Endothelial cell (in vitro differentiated cells): ENCODE measurements at places on chromosomes 3 and 15.

GRCh38 chr3:162421721-162422120 lies 925.1 kb downstream of the OTOL1 start:
- DNase-seq, result no peak

DNA sequence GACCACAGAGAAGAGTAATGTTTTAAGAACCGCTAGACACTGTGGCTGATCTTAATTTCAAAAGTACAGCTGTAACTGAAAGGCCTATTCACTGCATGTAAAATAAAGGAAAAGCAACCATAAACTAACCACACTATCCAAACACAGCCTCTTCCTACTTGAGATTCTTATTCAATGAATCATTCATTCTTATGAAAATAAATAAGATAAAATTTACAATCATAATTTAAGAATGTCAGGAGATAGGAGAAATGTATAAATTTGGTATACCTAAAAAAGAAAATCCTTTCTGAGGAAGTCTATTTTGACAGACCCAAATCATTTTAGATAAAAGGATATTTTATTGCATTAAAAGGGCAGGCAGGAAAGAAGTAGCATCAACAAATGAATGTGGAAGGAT lies 533.5 kb upstream of the ZNF385D start:
- DNase-seq, result no peak

DNA sequence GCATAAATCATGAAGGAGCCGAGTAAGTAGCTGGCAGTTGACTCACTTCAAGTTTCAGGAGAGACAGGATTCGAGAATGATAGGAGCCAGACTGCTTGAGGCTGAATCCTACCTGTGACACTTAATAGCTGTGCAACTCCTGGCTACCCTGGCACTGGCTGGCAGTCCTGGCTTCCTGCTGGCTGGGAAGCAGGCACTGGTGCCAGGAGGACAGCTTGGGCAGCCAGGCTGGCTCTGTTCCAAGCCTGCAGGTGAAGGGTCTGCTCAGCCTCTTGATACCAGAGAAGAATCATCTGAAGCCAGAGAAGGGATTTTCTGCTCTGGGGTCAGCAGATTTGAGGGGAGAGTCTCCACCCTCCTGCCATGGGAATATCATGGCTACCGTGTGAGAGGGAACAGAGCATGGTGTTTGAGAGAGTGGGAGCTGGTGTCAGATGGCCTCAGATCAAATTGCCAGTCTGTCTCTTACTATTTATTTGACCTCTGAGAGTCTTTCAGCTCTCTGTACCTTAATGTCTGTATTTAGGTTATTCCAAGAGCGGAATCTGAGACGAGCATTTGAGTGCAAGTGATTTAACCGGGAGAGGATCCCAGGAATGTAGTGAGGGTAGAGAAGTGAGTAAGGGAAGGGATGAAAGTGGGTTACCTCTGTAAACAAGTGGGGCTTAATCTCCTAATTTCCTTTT lies 4.4 kb upstream of the XIRP1 start:
- DNase-seq, result no peak

GRCh38 chr3:71703797-71704196 lies 21.4 kb downstream of the EIF4E3 start:
- DNase-seq, result no peak

DNA sequence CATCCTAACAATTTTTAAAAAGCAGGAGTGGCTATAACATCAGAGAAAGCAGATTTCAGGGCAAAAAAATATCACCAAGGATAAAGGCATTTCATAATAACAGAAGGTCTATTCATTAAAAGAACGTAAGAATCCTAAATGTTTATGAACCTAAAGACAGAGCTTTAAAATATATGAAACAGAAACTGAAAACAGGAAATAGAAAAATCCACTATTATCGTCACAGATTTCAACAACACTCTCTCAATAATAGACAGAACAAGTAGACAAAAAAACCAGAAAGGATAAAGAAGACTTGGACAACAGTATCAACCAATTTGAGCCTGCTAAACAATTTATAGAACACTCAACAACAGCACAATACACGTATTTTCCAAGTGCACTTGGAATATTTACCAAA lies 71.4 kb downstream of the FBXL22 start:
- DNase-seq, result no peak

- no peak for DNase-seq
Measured at GRCh38 chr3:106965307-106965706, 411.9 kb upstream of the CCDC54 start.

GRCh38 chr3:120795959-120796358 lies 53.4 kb downstream of the GTF2E1 start:
- DNase-seq, result no peak

DNA sequence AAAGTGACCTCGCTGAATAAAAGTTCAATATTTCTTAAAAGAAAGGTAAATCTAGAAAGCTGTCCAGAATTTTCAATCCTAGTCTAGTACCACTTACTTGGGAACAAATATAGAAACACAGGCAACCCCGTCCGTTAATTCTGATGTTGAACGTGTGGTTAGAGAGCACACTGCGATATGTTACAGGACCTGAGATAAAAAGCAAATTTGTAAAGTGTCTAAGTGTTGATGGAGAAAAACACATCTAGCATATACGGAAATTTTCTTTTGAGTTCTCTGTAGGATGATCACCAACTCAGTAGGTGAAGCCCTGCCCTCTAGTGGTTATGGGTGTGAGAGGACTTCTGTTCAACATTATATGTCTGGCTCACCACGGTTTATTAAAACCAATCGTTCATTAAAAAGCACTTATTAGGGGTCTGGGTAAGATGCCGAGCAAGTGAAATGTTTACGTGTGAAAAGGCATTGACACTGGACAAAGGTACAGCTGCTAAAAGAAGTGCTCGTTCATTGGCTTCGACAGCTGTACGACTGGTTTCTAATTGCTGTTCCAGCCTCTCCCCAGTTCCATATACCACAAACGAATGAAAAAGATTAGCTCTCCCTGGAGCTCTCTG lies 1.0 kb upstream of the ATP2C1 start:
- DNase-seq, result peak; percentile 59

- no peak for DNase-seq
Measured at GRCh38 chr15:33866101-33866737, 102.1 kb upstream of the CHRM5 start.

GRCh38 chr15:65085990-65086679 lies 9.6 kb downstream of the KBTBD13 start:
- DNase-seq, result peak; percentile 60

DNA sequence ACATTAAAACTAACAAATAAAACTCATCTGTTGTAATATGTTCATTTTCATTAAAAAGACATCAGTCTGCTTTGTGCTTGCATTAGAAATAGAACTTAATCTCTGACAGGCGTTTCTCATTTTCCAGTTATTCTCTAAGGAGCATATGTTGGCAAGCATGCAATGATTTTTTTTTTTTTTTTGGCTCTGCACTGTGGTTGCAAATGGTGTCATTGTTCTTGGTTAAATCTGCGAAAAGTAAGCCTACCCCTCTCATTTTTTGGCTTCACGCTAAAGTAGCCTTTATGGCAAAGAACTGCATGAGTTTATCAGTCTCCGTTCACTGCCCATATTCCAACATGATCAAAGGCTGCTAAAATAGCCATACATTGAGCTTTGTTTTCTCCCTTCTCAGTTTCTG lies 403.2 kb downstream of the MECOM start:
- DNase-seq, result no peak

DNA sequence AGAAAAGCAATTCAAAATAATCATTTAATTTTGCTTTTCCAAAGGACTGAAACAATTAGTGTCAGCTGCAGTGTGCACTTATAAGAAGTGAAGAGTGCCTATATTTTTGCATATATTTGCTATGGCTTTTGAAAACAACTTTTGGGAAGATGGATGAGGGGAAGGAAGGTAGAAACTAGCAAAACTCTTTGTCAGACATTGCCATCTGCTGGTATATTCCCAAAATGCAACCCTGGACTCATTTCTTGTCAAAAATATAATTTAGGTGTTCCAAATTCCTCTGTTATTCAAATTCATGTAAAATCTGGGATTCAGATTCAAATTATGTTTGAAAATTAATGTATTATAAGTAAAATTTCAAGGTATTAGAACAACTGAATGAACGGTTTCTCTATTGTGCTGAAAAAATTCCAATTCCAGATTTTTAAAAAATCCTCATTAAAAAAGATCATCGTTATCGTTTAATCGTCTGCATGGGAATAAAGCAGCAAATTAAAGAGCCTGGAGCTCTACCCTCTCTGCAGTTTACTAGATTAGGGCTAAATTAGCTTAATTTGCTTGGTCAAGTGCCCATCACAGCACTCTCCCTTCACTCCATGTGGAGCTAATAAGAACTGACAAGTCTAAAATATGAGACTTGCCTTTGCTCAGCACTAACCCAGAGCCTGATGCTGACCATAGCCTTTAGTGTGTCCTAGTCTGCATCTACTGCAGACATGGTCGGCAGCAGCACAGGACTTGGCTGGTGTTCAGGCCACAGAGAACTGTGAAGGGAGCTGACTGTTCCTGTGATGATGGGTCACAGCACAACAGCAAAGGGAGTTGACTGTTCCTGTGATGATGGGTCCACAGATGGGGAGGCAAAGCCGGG lies 67.9 kb upstream of the MITF start:
- DNase-seq, result peak; percentile 55

DNA sequence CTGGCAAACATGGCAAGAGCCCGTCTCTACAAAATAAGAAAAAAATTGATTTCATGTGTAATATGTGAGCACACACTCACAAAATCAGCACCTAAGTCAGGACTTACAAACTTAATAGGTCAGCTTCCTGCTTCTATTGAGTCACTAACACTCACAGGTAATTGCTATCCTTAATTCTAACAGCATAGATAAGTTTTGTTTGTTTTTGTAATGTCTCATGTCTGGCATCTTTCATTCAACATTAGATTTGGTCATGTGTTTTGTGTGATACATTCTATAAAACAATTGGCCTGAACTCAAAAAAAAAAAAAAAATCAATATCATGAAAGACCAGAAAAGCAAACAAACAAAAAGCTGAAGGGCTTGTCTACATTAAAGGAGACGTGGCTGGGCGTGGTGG lies 564.7 kb downstream of the AGBL1 start:
- no peak for DNase-seq

DNA sequence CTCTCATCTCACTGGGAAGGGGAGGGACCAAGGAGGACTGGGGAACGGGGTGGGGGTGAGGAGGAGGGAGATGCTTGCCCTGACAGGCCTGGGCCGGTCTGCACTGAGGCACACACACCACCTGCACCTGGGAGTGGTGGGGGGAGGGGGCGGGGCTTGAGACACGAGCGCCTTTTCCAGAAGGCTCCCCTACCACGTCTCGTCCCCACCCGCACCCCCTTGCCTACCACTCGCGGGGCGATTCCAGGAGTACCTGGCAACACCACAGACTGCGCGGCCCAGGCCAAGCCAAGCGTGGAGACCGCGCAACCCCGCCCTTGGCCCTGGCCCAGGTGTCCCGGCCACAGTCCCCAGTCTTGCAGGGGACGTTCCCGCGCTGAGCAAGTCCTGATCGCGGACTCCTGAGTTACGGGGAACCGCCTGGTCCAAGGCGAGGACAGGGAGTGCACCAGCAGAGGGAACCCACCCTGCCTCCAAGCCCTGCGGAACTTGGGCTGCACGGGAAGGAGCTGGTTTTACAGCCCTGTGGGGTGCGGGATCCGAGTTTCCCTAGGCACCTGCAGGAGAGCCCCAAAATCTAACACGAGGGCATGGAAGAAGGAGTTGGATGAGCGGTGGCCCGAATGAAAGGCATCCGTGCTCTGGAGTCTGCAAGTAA lies 68.1 kb upstream of the SH3GL3 start:
- DNase-seq, result no peak

- DNase-seq, result no peak
Measured at GRCh38 chr3:32274306-32274705, 35.8 kb downstream of the CMTM8 start.

DNA sequence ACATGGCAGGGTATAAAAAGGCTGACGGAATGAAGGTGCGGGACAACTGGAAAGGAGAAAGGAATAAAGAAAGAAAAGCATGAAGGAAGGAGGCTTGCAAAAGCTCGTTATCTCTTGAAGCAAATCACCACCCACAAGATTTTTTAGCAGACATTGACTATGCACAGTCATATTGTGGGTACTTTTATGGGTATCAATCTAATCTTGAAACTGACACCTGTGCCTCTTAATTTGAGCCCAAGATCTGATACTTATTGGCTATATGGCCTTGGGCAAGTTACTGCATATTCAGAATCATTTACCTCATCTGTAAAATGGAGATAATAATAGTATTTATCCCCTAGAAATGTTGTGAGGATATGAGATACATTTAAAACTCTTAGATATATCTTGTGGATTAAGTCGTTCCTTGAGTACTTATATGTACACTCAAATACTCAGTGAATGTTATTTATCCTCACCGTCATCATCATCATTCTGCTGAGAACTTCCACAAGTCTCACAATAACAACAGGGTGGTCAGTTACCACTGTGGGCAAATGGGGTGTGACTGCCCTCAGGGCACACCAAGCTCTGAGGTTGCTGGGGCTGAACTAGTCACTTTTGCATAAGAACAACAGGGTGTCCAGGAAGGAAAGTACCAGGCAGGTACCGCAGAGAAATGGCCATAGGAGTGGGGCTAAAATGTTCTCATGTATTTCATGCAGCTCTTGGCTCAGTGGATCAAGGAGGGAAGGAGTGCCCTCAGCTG lies 266.1 kb downstream of the SLC9A9 start:
- no peak for DNase-seq

DNA sequence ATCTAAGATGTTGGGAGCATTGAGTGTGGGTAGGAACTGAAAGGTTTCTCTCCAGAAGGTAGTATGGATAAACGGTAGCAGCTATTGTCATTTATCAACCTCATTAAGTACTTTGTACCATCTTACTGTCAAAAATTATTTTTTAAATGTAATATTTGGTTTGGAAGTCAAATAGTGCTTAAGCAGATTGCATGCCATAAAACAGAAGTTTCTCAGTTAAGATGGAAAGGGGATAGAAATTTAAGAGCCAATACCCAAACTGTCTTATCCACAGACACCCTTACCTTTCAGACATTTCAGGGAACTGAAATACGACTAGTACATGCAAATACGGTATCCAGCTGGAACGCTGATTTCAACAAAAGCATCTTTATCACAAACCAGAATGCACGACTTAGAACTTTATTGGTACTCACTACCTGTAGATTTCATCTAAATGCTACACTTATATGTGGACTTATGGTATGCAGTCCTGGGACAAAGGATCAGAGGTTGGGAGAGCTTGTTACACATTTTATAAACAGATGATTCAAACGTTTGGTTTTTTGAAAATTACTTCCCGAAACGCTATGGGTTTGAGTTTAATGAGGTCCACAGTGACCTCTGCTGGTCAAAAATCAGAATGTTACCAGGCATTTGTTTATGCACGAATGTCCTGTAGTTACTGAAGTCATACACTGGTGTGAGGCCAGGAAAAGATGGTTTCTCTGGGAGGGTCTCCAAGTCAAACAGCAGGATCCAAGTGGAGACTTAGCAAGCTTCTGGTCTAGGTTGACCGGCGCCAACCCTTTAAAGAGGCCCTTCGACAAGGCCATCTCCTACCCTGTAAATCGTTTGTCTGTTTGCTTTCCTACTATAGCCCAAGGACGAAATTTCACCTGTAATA lies 45.7 kb upstream of the DUT start:
- peak; percentile 68 for DNase-seq

- no peak for DNase-seq
Measured at GRCh38 chr15:34347951-34348638, 5.0 kb downstream of the NUTM1 start.
